ENCODE measurements at places on chromosomes 6 and 20. TPM values are rescaled to one million over a fixed set of nuclear protein-coding genes. Genes with fewer than 3 reads are reported as not detected.

The TRAPPC3L gene
- not detected for total RNA-seq

GRCh38 chr20:19335916-19336315 is 123.5 kb downstream of the SLC24A3 start:
- no peak for DNase-seq

DNA sequence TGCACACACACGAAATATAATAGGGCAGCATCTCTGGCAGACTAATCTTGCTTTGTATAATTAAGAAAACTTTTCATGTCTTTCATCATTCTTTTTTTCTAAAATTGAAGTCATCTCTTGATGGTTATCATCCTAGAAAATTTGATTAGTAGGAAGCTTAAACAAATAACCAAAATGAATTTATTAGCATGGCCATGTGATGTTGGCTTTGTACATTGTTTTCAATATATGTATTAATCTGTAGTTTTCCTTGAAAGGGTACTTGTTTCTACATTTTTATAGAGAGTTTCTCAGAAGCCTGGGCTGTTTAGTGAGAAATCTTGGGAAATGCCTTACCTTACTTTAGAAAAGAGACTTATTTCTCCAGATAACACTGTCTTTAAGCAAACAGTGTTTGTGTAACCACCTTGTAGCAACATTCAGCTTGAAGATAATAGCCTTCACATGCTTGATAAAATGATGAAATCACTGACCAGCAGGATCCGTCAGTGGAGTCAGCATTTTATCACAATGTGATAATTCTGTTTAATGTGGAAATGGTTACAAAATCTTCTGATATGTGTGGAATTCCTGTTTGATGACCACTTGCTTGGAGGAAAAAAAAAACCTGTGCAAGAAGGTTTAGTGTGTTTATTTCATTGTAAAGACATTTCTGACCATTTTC is 147.8 kb downstream of the MACROD2 start:
- no peak for DNase-seq

The RCAN2 gene
- total RNA-seq = 2.5 TPM

GRCh38 chr6:163625265-163625664 is 210.7 kb downstream of the QKI start:
- DNase-seq = no peak

All from omental fat pad (tissue), 4 donors.